ENCODE measurements at places on chromosomes 4 and X. TPM values are rescaled to one million over a fixed set of nuclear protein-coding genes. Genes with fewer than 3 reads are reported as not detected.

FAAH2 gene
- total RNA-seq: 4.2 TPM

MAGEA10 gene
- not detected for total RNA-seq

SPINK2 gene
- total RNA-seq: 1.9 TPM

LINC00632 gene
- 3.1 TPM for total RNA-seq

CSN1S1 gene
- not detected for total RNA-seq

SPRY1 gene
- 9.5 TPM for total RNA-seq

Measured in T-helper 2 cell treated with Interferon-gamma antibody and Interleukin-4, amounts not matched to agents 100 ng/mL and 5 ng/mL, for 36 hours (primary cell).